ENCODE measurements at places on chromosomes 6 and 20.

DNA sequence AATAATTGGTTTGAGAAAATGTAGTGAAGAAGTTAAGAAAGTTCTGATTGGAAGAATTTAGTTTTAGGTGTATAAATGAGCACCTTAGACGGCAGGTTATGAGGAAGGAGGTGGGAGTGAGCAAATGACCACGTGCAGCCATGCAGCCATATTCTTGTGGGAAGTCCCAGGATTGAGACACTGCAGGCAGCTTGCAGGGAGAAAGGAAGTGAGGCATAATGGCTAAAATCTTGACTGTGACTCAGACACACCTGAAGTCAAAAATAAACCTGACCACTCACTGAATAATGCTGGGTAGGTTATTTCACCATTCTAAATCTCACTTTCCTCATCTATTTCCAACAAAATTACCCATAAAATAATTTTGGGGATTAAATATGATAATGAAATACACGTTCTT, 16.6 kb downstream of the DSE start:
- DNase-seq = no peak

DNA sequence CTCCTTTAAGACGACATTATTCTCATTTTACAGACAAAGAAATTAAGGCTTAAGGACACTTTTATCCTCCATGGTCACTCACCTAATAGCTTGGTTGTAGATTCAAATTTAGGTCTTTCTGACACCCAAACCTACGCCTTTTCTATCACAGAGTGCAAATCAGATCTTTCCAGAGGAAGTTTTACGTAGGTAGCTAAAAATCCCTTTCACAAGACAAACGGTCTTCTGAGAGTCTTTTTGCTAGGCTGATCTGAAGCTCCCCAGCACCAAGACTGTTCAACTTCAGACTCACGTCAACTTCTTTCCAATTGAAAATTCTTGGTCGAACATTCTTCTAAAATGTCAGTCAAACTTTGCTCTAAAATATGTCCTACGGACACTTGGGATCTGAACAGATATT, 46.5 kb downstream of the BLOC1S5 start:
- no peak for DNase-seq

GRCh38 chr6:148915810-148916209, 169.0 kb downstream of the UST start:
- DNase-seq = no peak

GRCh38 chr6:170011204-170012036, 260.0 kb downstream of the ERMARD start:
- no peak for DNase-seq

DNA sequence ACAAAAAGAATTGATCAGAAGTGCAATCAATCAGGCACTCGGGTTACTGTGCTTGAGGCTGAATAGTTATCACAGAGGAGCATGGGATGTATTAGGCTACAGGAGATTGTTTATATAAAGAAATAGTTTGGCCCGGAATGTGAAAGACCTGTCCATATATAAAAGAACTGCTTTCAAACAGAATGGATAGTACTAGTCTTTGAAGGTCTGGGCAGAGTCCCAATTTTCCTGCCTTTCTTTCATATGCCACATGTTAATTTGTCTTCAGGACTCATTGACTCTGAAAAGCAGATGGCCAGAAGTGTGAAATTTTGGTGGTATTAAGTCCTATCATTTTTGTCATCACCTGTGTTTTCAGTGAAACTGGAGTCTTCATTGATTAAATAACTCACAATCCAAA, 314.5 kb downstream of the EYA4 start:
- no peak for DNase-seq

GRCh38 chr20:25251558-25251957, 3.7 kb downstream of the PYGB start:
- no peak for DNase-seq

GRCh38 chr6:39202166-39202565, 27.1 kb downstream of the KCNK5 start:
- DNase-seq = no peak

Measured in stimulated activated CD4-positive, alpha-beta T cell treated with anti-CD3 and anti-CD28 coated beads, TNF-alpha, amount 100 ng/mL, for 24 hours (primary cell).